PC-3 (cell line): ENCODE measurements at places on chromosomes 5 and 9.

DNA sequence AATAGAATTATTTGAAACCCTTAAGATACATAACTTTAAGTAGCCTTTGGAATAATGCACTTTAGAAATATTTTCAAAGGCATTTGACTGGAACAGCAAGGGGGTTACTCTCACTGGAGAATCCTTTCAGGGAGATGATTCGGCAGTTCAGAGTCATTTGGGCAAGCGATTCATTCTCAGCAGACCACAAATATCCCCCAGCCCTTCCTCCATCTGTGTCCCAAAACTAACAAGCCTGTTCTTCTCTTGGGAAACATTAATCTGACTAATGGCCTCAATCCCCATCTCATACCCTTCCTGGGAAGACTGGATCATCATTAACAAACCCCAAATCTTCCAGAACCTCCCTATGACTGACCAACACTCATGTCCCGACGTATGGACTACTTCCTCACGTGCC lies 65.8 kb upstream of the S1PR3 start:
- H3K4me3 ChIP-seq: no peak overlapping the region
- no peaks in the 10 kb centered on the region for H3K27me3 ChIP-seq
- H3K36me3 ChIP-seq: no peaks in the 10 kb centered on the region
- no peak for DNase-seq
- H3K4me1 ChIP-seq: no peaks in the 10 kb centered on the region
- no peak overlapping the region for H3K27ac ChIP-seq

DNA sequence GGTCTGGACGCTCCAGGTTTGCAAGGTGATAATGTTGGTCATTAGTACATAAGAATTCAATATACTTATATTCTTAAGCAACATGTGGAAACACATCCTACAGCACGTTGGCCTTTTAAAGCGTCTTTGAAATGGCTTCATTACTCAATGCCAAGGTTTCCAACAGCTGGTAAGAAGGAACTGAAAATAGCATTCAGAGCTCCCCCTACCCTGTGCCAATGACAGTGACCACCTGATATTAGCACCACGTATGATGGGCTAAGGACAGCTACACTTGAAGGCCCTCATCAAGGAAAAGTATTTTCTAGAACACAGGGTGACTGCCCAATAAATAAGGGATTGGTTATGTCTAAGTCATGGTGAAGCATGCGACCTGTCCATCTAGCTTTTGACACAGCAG lies 9.9 kb downstream of the ZNF622 start:
- H3K27ac ChIP-seq: peak overlapping the region; percentile 42
- no peak for DNase-seq
- H3K4me1 ChIP-seq: peaks cover 12% of the 10 kb centered on the region
- H3K36me3 ChIP-seq: peaks cover 84% of the 10 kb centered on the region
- H3K4me3 ChIP-seq: no peak overlapping the region

GRCh38 chr5:66989286-66989685 lies 207.3 kb downstream of the CD180 start:
- no peak for DNase-seq
- H3K36me3 ChIP-seq: no peaks in the 10 kb centered on the region
- no peaks in the 10 kb centered on the region for H3K27me3 ChIP-seq
- H3K4me1 ChIP-seq: peaks cover 12% of the 10 kb centered on the region
- H3K27ac ChIP-seq: no peak overlapping the region

GRCh38 chr5:138337685-138338410 lies at the start of gene FAM53C:
TSS of gene FAM53C (plus strand) at chr5:138338266. CDS start at chr5:138341336, 3,070 bp downstream.
- no peaks in the 10 kb centered on the region for H3K27me3 ChIP-seq
- H3K4me1 ChIP-seq: peaks cover 9% of the 10 kb centered on the region; the same call in 1 of the 2 replicates
- H3K4me3 ChIP-seq: peak within 1 kb of the TSS; percentile 98
- 0 out of 2 replicates have a peak, but pooled peaks cover 4% of the 10 kb centered on the region for H3K36me3 ChIP-seq
- DNase-seq: peak; percentile 82
- peak within 1 kb of the TSS; percentile 49 for H3K27ac ChIP-seq

- peaks cover 77% of the 10 kb centered on the region for H3K27me3 ChIP-seq
- H3K27ac ChIP-seq: no peak overlapping the region
- no peaks in the 10 kb centered on the region for H3K36me3 ChIP-seq
- H3K4me3 ChIP-seq: no peak overlapping the region
- H3K4me1 ChIP-seq: no peaks in the 10 kb centered on the region
- peak; percentile 52 for DNase-seq
These were observed 1.8 kb downstream of the POU4F3 start for GRCh38 chr5:146340260-146341081.

DNA sequence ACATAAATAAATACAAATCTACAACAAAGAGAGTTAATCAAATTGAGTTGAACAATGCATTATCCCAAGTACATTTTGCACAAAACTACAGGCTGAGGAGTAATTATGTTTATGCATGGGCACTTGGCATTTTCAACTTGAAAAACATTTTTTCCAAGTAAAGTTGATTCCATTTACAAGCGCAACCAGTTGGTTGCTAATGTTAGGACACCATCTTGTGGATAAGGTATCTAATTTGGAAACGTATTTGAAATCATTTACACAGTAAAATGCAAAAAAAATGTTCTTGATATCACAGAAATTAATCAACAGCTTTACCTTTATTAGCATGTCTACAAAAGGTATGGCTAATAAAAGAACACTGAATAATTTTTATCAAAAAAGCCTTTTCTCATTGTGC lies 18.8 kb downstream of the FTMT start:
- no peak overlapping the region for H3K27ac ChIP-seq
- peak; percentile 31 for DNase-seq
- no peak overlapping the region for H3K4me3 ChIP-seq
- H3K36me3 ChIP-seq: no peaks in the 10 kb centered on the region

DNA sequence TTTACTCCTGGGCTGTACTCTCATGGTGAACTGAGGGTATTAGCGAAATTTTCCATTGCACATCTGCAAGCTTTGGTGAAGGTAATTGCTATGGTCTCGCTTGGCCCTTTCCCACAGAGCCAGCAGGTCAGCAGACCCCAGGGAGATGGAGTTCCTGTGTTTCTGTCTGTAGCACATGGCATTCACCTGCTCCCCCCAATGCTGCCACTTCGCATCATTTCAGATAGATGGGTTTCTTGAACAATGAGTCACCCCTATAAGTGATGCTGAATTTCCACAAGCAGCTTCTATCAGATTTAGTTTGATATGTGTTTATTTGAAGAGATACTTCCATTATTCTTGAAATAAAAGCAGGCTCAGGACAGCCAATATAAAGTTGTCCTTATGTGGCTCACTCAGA lies 117.8 kb downstream of the ERCC6L2 start:
- no peaks in the 10 kb centered on the region for H3K27me3 ChIP-seq
- H3K27ac ChIP-seq: no peak overlapping the region
- H3K4me1 ChIP-seq: peaks cover 12% of the 10 kb centered on the region
- DNase-seq: no peak
- no peaks in the 10 kb centered on the region for H3K36me3 ChIP-seq

DNA sequence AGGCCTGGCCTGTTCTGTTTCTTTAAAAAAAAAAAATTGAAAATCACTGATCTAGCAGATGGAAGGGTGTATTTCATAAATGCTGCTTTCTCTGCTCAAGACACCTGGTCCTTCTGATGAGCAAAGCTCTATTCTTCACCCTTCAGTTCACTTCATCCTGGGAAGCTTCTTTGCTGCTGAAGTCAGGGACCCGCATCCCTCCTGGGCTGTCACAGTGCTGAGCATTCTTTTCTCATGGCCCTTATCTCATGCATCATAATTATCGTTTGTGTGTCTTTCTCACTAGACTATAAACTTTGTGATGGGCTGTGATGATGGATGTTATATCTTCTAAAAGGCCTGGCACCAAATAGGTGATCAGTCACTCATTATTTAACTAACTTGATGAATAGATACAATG lies 461.0 kb downstream of the GADD45G start:
- no peaks in the 10 kb centered on the region for H3K27me3 ChIP-seq
- no peak for DNase-seq
- no peak overlapping the region for H3K4me3 ChIP-seq

- peaks cover 76% of the 10 kb centered on the region for H3K27me3 ChIP-seq
- no peak overlapping the region for H3K27ac ChIP-seq
- DNase-seq: no peak
- H3K4me3 ChIP-seq: no peak overlapping the region
These were observed 82.1 kb upstream of the IRX2 start for GRCh38 chr5:2833556-2833955.

DNA sequence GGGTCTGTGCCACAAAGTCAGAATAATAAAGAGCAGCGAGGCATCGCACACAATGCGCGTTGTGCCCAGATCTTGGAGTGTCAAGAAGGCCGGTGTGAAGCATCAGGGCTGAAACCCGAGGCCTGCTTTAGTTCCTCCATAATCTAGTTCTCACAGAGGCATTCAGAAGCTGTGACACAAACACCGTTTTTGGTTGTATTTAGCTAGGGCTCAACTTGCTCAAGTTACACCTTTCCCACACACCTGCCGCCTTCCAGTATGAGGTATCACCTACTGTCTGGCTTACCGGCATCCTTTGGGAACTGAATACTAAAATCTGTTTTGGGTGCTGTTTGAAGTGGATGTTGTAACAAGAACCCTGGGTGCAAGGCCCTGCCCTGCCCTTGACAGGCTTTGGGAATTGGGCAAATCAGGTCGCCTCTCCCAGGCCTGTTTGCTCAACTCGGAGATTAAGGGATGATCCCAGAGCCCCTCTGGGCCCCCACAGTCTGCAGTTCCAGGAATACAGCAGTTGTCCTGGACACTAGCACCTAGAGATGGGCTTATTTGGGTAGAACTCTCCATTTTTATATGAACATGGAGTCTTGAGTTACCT lies 27.0 kb downstream of the SLC25A25 start:
- H3K27ac ChIP-seq: peak overlapping the region; percentile 66
- DNase-seq: no peak
- peak overlapping the region; percentile 30; the same call in 1 of the 2 replicates for H3K4me3 ChIP-seq
- peaks cover 47% of the 10 kb centered on the region for H3K4me1 ChIP-seq

DNA sequence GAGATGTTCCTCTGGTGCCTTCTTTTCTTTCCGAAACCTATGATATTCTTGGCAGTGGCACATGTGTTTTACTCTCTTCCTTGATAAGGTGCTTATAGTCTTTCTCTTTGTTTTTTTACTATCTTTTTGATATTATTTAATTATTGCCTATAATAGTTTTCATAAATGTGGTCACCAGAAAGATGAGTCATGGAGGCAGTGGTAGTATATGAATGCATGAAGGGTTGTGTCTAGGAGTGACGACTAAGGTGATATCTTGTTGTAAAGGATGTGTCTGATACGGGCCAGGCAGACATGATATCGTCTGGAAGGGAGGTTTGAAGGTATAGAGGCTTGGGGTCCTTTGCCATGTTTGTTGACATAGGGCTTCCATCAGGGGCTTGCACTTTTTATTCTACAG lies 36.8 kb downstream of the SLC44A1 start:
- 0 out of 2 replicates have a peak overlapping the region, but pooled peaks have one; percentile 24 for H3K27ac ChIP-seq
- no peaks in the 10 kb centered on the region for H3K27me3 ChIP-seq
- no peak for DNase-seq
- H3K4me3 ChIP-seq: no peak overlapping the region

DNA sequence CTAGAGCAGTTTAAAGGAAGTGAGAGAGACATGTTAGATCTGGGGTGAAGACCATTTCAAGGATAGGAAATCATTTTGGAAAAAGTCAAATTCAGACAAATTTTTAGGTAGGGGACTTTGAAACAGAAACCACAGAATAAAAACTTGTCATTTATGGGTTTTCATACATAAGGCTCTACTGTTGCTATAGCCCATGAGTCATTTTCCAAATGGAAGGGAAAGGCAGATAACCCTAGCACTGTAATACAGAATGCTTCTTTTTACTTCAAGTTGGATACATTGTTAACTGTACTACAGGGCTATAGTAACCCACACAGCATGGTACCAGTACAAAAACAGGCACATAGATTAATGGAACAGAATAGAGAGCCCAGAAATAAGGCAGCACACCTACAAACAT lies 455.4 kb downstream of the EBF1 start:
- H3K4me3 ChIP-seq: no peak overlapping the region
- H3K27me3 ChIP-seq: no peaks in the 10 kb centered on the region
- H3K36me3 ChIP-seq: no peaks in the 10 kb centered on the region

DNA sequence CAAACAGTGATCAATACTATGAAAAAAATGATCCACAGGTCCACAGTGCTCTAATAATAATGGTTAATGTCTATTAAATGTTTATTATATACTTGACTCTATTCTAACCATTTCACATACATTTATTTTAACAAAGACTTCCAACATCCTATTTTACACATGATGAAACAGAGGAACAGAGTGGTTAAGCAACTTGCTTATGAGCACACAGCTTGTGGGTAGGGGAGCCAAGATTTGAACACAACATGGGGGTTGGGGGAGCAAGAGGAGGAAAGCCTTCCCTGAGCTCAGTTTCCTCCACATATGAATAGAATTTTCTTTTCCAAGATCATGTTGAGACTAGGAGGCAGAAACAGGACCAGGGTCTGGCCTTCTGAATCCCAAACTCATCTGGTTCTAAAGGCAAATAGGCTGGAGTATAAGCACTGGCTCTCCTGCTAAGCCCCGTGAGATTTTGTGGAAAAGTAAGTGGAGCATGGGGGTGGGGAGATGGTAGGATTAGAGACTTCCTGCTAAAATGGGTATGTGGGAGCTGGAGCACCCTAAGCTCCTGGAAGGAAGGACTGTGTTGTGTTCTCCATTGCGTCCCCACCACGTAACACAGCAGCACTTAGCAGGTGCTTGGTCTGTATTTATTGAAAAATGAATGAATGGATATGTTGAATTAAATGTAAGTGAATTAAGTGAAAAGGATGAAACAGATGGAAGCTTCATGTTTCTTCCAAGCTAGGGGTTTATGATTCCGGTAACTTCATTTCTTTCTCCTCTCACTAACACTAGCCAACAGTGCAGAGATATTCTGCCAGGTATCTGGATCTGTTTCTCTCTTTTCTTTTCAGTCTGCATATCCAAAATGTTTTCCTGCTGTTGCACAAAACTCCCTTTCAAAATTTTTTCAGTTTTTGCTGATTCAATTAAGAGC lies 26.9 kb upstream of the GALNT10 start:
- DNase-seq: no peak
- no peaks in the 10 kb centered on the region for H3K27me3 ChIP-seq
- no peak overlapping the region for H3K27ac ChIP-seq
- no peaks in the 10 kb centered on the region for H3K4me1 ChIP-seq

DNA sequence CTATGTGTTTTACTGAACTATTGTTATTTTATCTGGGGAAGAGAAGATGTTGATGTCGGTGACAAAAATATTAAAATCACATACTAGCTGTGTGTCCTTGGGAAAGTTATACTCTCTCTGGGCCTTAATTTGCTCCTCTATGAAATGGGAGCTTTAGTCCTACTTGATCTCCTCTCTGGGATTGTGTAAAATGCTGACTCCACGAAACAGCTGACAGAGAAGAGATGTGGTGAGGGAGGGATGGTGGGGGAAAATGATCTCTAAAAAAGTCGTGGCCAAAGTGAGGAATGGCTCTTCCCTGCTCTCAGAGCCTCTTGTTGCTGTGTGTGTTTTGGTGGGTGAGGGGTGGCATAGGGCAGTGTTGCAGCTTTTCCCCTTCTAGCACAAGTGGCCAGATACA lies 173.7 kb downstream of the MELK start:
- H3K36me3 ChIP-seq: no peaks in the 10 kb centered on the region
- H3K27ac ChIP-seq: no peak overlapping the region
- H3K4me3 ChIP-seq: no peak overlapping the region
- H3K27me3 ChIP-seq: peaks cover 10% of the 10 kb centered on the region
- H3K4me1 ChIP-seq: no peaks in the 10 kb centered on the region

- peak; percentile 92 for DNase-seq
- no peaks in the 10 kb centered on the region for H3K27me3 ChIP-seq
- H3K36me3 ChIP-seq: no peaks in the 10 kb centered on the region
- H3K27ac ChIP-seq: peak overlapping the region; percentile 99
- peak overlapping the region; percentile 68 for H3K4me3 ChIP-seq
- H3K4me1 ChIP-seq: peaks cover 13% of the 10 kb centered on the region; the same call in 1 of the 2 replicates
These were observed 54.8 kb upstream of the CDKN2AIPNL start for GRCh38 chr5:134466241-134467069.
